ENCODE measurements at places on chromosomes 5 and 9.

DNA sequence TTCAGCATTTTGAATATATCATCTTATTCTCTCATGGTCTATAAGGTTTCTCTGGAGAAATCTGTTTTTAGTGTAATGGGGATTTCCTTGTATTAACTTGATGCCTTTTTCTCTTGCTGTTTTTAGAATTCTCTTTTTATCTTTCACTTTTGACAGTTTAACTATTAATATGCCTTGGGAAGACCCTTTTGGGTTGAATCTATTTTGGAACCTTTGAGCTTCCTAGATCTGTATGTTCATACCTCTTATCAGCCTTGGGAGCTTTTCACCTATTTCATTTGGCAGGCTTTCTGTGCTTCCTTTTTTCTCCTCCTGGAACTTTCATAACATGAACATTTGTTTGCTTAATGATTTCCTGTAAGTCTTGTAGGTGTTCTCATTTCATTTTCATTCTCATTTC, 22.2 kb downstream of the RCL1 start:
- no peak for DNase-seq

- DNase-seq: no peak
These were observed 27.8 kb downstream of the TMEM38B start for GRCh38 chr9:105722099-105722498.

DNA sequence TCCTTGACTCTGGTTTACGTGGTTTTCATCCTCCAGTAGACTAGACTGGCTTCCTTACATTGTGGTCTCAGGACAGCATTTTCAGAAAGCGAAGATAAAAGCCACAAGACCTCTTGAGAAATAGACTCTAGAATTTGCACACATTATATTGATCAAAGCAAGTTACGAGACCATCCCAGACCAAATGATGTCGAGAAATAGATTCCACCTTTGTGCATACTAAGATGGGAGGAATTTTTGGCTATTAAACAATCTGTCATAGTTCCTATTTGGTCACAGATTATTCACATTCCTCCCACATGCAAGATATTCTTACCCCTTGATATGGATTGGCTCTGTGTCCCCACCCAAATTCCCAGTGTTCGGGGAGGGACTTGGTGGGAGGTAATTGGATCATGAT, 65.6 kb downstream of the TEX10 start:
- DNase-seq: no peak

GRCh38 chr5:132322266-132322665, 28.1 kb downstream of the SLC22A4 start:
- no peak for DNase-seq

DNA sequence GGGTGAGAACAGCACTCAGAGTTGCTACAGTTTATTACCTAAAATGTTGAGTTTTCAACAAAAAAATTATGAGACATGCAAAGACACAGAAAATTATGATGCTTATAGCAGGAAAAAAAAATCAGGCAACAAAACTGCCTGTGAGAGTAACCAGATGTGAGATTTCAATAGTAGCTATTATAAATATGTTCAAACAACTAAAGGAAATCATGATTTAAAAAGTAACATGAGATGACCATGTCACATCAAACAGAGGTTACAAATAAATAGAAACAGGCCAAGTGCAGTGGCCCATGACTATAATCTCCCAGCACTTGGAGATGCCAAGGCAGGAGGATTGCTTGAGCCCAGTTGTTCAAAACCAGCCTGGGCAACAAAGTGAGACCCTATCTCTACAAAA, 12.1 kb upstream of the RIMOC1 start:
- no peak for DNase-seq

DNA sequence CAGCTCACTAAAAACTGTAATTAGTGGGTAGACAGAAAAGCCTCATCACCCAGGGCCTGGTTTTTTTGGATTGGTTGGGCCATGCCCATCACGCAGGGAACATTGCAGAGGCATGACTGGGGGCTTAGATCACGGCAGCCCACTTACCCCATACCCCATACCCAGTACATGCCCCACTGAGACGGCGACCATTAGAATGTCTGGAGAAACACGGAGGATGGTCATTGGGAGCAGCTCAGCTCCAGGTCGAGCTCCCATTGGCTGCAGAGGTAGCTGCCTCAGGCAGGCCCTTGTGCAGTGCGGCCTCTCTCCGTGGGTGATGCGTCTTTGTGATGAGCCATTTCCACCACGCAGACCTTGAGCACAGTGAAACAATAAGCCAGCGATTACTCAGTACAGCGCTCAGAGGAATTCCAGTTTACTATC, 204.0 kb downstream of the GADD45G start:
- DNase-seq: no peak

DNA sequence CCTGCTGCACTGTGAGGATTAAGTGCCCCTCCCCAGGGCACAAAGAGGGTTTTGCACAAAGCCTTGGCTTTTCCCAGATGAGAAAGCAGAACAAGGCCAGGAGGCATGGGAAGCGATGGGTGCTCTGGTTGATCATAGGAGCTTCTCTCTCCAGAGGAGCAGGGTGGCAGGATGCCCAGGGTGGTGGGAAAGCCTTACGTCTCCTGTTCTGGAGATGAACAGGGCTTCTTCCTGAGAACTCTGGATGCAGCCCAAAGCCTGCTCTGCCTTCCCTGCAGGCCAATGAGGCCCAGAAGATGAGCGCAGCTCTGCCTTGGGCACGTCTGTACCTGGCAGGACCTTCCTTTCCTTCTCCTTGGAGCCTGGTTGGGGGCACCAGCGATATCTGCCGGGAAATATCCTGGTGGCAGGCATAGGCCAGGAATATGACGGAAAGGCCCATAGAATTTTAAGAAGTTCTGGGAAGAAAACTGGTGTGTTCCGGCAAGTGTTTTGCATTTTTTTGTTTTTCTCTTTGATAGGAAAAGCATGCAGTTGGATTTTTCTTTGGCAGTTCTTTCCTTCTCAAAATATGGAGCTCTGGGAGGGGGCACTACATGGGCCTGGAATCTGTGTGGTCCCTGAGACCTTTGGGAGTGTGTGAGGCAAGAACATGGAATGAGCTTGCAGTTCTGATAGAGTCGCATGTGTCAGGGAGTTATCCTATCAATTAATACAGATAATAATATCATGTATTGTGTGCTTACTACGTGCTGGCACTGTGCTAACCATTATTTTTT, 253.2 kb upstream of the KLF4 start:
- no peak for DNase-seq
